Stimulated activated CD4-positive, alpha-beta T cell treated with anti-CD3 and anti-CD28 coated beads, Interleukin-1b, Interleukin-23, amount 100 ng/mL, for 4 hours (primary cell): ENCODE measurements at places on chromosomes 4 and X.
A peak's percentile ranks its signal among the peaks of the same experiment; 100 is the strongest.

- no peak for DNase-seq
These were observed 89.0 kb upstream of the LIMCH1 start for GRCh38 chr4:41448934-41449333.

GRCh38 chr4:164765833-164766232 lies 11.9 kb downstream of the SMIM31 start:
- no peak for DNase-seq

DNA sequence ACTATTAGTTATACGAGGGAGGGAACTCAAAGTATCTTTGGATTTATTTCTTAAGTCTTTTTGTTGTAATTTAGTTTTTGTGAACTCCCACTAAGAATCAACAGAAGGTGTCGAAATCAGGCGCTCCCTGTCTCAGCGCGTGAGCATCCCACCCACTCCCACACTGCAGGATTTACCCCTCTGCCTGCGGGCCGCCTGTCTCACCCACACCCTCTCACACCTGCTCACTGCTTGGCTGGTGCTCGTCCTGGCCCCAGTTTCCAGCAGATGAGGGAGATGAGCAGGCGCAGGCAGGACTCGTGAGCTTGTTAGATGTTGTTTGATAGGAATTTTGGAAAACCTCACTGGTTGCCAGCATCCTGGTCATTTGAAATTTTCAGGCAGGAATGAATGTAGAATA lies 20.8 kb upstream of the HGFAC start:
- DNase-seq, result no peak

DNA sequence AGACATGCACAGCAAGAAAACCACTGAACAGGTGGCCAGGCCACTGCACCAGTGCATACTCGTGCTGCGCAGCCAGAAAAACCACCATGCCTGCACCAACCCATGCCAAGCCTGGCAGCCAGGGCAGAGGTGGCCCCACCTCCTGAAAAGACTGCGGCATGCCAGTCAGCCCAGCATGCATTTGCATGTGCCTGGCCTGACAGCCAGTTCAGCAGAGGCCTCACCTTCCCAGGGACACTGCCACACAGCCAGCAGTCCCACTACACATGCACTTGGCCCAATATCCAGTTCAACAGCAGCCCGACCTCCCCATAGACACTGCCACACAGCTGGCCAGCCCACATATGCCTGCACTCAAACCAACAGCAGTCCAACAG lies 43.5 kb upstream of the DDX60 start:
- no peak for DNase-seq

DNA sequence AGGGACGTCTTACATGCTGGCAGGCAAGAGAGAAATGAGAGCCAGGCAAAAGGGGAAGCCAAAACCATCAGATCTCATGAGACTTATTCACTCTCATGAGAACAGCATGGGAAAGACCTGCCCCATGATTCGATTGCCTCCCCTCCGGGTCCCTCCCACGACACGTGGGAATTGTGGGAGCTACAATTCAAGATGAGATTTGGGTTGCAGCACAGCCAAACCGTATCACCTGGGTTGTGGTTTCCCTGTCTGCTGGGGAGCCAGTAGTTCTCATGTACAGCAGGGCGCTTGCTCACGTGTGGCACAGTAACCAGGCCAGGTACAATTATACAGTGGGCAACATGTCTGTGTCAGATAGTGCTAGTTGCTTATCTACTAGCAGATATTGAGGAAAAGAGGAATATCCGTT lies 11.1 kb upstream of the RS1 start:
- no peak for DNase-seq

GRCh38 chr4:140704392-140704960 lies 51.7 kb downstream of the TBC1D9 start:
- no peak for DNase-seq

DNA sequence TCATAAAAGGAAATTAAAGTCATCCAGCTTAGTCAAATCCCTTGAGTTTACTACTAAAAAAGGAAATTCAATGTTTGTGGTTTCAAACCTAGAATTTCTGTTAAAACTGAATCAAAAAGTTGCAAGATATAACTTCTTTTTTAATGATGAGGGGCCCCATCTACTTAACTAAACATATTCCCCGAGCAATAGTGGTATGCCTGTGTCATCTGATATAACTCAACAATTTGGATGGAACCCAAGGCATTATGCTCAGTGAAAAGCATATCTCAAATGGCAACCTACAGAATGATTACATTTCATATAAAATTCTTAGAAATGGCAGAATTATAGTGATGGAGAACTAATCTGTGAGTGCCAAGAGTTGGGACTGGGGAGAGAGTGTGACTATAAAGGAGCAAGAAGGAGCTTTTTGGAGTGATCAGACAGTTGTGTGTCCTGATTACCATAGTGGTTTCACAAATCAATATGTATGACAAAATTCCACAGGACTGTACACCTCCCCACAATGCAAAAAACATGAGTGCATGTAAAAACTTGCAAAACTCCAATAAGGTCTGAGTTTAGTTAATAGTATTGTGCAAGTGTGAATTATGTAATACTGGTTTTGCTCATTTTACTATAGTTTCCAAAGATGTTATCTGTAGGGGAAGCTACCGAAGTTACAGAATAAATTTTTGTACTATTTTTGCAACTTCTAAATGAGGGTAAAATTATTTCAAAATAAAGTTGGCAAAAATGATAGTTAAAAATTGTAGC lies 323.2 kb downstream of the ARHGAP24 start:
- DNase-seq, result no peak

DNA sequence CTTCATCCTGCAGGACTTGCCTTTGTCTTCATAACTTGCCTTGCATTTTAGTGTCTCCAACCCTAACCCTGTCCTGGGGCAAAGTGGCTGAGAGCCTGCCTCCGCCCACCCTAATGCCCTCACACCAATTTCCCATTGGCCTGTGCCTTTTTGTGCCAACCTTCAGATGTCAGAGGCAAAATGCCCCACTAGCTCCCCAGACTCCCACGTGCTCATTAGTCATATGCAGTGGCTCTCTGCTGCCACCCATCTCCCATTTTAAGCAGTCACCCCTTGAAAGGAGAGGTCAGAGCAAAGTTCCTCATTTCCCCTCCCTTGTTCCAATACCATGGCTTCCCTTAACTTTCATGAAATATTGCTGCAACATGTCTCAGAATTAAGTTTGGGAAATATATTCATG lies 74.8 kb upstream of the PASD1 start:
- peak; percentile 0 for DNase-seq

DNA sequence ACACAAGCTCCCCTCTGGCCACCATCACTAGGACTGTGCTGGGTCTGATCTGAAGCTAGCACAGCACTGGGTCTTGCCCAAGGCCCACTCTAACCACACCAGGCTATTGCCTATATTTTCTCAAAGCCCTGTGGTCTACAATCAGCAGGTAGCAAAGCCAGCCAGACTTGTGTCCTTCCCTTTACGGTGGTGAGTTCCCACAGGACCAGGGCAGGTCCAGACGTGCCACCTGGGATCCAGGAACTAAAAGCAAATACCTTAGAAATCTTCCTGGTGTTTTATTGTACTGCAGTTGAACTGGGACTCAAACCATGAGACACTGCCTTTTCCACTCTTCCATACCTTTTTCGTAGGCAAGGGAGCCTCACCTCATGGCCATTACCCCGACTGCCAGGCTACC lies 9.0 kb upstream of the MAGEC2 start:
- DNase-seq, result no peak

DNA sequence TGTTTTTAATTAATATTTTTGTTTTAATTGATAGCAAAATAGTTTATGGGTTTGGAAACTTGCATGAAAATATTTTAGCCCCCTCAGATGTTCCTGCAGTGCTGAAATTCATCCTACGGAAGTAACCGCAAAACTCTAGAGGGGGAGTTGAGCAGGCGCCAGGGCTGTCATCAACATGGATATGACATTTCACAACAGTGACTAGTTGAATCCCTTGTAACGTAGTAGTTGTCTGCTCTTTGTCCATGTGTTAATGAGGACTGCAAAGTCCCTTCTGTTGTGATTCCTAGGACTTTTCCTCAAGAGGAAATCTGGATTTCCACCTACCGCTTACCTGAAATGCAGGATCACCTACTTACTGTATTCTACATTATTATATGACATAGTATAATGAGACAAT lies 40.4 kb downstream of the MAP7D3 start:
- DNase-seq, result no peak

GRCh38 chr4:8642651-8643321 lies 50.2 kb downstream of the CPZ start:
- no peak for DNase-seq

DNA sequence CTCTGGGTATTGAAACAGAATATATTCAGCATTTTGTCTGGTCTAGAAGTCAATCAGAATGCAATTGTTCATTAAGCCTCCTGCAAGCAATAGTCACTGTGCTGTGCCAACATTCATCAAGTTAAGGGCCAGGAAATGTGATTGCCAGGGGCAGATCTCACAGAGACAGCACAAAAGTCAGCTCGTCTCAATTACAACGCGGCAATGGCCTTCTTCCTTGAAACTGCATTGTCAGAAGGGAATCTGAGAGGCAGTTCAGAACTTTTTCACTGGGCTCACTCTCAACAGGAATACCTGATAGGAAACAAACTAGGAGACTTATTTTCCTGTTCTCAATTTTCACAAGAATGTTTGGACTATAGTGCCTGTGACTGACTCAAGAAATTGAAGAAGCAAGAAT lies 131.1 kb upstream of the NR3C2 start:
- DNase-seq, result no peak

GRCh38 chr4:16758255-16758654 lies 140.2 kb downstream of the LDB2 start:
- no peak for DNase-seq

- DNase-seq, result no peak
These were observed 36.3 kb downstream of the HTT-AS start for GRCh38 chr4:3037957-3038461.

- DNase-seq, result no peak
These were observed 311.8 kb downstream of the ADGRL3 start for GRCh38 chr4:61511716-61512488.

DNA sequence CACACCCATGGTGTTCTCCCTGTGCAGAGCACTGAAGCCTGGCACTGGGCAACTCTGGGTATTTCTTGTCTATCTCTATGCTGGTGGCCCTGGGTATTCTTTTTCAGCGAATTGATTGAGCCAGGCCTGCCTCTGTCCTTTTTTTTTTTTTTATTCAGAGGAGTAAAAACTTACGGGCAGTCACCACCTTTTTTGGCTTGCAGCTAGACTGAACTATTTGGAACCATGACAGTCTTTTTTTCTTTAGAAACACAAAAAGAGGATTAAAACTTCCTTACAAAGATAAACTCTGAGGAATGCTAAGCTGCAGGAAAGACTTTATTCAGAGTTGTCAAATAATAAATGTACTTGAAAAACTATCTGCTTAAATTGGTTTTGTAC lies 119.2 kb upstream of the STIM2 start:
- no peak for DNase-seq

GRCh38 chr4:164846566-164846965 lies 30.4 kb upstream of the APELA start:
- no peak for DNase-seq

GRCh38 chrX:41198410-41198809 lies 113.2 kb downstream of the USP9X start:
- no peak for DNase-seq

GRCh38 chr4:41212616-41213203 lies 1.6 kb downstream of the APBB2 start:
- no peak for DNase-seq

DNA sequence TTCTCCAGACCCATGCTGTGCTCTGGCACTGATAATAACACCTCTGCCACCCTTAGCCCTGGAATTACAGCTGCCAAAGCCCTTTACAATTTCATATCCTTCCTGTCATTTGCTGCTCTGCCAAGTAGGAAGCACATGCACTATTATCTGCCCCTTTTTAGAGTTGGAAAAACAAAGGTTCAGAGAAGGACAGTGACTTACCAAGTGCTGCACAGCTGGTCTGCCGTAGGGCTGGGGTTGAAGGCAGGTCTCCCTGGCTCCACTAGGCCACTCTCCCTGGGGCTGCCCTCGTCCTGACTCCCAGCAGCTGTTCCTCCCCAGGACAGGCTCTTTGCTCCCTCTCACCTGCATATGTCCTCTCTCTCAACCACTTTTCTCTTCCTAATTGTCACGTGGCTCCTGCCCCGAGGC lies 73.4 kb downstream of the ANAPC4 start:
- DNase-seq, result no peak

- DNase-seq, result no peak
These were observed 40.9 kb upstream of the GYPA start for GRCh38 chr4:144181391-144181790.

GRCh38 chrX:109952050-109952449 lies 50.9 kb upstream of the TMEM164 start:
- no peak for DNase-seq

DNA sequence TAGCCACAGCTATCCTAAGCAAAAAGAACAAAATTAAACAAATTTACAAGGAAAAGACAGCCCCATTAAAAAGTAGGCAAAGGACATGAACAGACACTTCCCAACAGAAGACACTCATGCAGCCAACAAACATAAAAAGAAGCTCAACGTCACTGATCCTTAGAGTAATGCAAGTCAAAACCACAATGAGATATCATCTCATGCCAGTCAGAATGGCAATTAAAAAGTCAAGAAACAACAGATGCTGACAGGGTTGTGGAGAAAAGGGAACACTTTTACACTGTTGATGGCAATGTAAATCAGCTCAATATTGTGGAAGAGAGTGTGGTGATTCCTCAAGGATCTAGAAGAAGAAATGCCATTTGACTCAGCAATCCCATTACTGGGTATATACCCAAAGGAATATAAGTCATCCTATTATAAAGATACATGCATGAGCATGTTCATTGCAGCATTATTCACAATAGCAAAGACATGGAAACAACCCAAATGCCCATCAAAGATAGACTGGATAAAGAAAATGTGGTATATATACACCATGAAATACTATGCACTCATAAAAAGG lies 163.0 kb upstream of the TET2 start:
- DNase-seq, result no peak

DNA sequence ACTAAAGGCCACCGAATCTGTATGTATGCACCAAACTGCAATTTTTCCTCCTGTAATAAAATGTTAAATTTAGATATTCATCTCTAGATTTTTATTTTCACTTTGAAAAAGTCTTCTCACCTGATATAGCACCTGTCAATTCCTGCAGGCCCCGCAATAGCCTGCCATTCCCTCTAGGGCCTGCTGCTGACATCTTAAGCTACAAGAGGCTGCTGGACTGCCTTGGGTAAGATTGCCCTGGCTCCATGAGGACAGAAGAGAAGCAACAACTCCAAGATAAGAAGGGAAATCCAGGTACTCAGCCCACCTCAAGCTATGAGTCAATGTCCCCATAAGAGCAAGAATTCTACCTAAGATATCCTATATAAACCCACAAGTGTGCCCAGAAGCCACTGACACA lies 230.2 kb upstream of the AGTR2 start:
- no peak for DNase-seq

- DNase-seq, result no peak
These were observed 85.8 kb upstream of the RPS6KA3 start for GRCh38 chrX:20352504-20352903.

DNA sequence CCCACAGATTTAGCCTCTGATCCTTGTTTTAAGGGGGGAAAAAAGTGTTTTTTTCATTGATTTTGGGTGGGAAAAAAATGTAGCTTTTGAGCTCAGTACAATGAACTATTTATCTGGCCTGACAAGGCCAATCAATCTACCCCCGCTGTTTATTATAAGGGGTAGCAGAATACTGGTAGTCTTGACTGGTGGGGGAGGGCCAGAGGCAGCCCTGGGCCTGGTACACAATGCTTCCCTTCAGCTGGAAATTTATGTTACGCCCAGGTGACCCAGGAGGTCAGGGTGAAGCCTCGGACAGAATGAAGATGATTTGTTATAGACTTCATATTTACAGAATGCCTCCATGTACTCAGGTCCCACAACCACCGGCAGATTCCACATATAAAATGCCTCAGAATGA lies 143.2 kb downstream of the SH3KBP1 start:
- DNase-seq, result no peak

GRCh38 chr4:608236-608635 lies 17.1 kb upstream of the PDE6B start:
- no peak for DNase-seq
